ENCODE measurements at places on chromosomes 3 and 15.

DNA sequence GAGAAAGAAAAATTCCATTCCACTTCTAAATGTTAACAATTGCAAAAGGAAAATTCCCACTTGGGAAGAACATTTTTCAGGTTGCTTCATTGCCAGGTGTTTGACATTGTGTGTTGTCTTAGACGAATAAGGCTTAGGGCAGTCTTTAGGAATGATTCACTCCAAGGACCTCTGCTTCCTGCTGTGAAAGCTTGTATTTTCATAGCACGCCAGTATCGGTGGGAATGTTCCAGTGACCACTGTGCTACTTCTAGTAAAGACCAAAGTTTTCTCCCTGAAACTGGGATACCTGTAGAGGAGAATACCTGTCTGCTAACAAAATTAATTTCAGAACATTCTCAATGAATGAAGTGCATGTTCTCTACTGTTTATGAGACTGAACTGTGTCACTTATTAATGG, 64.1 kb downstream of the CDIN1 start:
- no peak for DNase-seq

DNA sequence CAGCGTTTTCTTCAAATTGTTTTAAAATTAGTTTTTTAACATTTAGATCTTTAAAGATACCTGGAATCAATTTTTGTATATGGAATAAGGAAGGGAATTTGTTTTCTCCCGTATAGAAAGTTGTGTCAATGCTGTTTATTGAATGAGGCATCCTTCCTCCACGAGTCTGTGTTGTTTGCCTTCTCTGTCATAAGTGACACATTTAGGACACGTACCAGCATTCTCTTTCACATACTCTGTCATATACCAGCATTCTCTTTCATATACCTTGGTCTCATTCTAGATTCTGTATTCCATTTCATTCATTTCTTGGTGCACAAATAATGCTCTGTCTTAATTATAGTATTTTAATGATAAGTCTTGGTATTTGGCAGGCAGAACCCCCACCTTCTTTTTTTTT, 10.3 kb downstream of the ATP11B start:
- DNase-seq: no peak

GRCh38 chr3:143358155-143358792, 238.7 kb downstream of the CHST2 start:
- no peak for DNase-seq

GRCh38 chr15:95987886-95988573, 342.5 kb upstream of the NR2F2 start:
- DNase-seq: no peak

DNA sequence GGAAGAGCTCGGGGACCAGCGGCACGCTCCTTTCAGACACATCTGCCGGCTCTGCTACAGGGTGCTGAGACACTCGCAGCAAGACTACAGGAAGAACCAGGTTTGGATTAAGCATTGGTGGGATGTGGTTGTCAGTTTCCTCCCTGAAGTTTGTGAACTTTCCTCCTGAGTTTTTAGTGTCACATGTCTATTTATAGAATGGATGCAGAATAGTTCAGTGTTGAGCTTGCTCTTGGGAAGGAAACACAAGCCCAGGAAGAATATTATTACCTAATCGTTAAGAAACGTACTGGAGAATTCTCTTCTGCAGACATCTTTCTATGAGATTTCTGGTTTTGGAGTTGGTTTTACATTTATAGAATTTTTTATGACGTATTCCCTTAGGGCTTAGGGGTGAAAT, 172.0 kb downstream of the ITPR1 start:
- no peak for DNase-seq

GRCh38 chr3:112247350-112247749, 46.7 kb downstream of the SLC9C1 start:
- DNase-seq: no peak

- no peak for DNase-seq
These were observed 603.8 kb upstream of the ADAMTS9 start for GRCh38 chr3:65291448-65292125.

DNA sequence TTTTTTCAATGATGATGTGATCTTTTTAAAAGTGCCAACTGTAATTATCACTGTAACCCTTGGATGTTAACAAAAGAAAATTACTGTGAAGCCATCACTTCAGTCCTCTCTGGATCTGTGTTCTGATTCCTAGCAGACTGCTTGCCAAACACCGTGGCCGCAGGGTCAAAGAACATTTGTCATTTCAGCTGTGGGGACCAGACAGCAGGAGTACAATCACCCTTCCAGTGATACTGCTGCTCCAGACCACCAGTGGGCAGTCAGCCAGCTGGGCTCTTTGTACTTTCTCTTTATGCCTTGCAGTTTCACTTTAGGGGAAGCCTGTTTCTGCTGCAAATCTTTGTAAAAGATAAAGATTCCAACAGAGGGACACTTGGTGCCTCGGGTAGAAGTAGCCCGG, 770.0 kb downstream of the GRM7 start:
- no peak for DNase-seq

DNA sequence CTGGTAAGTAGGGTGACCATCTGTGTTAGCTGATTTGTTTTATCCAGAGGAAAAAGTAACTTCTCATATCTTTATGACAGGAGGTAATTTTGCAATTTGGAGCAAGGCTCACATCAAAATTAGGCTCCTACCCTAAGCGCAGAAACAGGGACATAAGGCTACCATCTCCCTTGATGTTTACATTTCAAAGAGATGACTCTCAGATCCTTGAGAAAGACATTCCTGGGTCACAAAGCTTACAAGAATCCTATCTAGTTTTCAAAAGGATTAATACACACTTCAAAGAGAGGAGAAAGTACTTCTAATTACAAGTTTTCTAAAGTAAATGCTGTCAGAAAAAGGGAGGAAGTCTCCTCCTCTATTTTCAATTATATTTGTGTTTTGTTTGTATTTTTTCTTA, 7.0 kb downstream of the ZPLD1 start:
- DNase-seq: no peak

GRCh38 chr3:86973440-86973839, 17.5 kb downstream of the VGLL3 start:
- no peak for DNase-seq

DNA sequence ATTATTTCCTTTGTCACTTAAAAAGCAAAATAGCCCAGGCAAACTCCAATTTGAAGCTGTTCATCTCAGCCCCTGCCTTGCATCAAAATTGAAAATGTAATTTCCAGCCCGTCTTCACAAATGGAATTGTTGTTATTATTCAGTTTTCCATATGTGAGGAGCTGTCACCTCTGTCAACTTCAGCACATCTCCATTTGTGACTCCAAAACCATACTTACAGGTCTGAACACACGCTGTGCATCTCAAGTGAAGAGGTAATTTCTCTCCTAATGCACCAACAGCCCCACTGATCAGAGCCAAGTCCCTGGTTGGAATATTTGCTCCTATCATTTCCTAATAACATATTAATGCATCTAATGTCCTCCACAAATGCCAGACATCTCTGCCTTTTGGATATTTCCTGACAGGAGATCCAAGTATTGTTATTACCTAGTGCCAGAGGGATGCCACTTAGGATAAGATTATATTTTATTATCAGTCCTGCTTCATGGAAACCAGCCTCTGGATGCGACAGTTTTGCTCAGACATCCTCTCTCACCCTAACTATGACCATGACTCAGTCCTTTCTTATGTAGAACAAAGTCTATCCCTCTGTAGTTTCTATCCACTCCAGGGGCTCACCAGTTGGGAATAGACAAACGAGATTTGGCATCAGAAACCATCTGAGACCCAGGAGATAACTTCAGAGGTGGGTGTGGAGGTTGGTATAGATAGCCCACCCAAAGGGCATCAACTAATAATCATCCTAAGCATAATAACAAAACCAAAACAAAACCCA, 379.8 kb downstream of the VPS13C start:
- no peak for DNase-seq

- no peak for DNase-seq
These were observed 37.2 kb downstream of the CCDC54 start for GRCh38 chr3:107414325-107414964.

DNA sequence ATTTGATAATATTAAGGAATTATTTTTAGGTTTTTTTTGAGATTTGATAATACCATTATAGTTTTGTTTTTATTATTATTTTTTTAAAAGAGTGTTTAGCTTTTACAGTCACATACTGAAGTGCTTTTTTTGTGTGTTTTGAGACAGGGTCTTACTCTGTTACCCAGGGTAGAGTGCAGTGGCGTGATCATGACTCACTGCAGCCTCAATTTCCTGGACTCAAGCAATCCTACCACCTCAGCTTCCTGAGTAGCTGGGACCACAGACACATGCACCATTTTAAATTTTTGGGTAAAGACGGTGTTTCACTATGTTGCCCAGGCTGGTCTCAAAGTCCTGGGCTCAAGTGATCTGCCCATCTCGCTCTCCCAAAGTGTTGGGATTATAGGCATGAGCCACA, 73.0 kb downstream of the SUMF1 start:
- DNase-seq: no peak

DNA sequence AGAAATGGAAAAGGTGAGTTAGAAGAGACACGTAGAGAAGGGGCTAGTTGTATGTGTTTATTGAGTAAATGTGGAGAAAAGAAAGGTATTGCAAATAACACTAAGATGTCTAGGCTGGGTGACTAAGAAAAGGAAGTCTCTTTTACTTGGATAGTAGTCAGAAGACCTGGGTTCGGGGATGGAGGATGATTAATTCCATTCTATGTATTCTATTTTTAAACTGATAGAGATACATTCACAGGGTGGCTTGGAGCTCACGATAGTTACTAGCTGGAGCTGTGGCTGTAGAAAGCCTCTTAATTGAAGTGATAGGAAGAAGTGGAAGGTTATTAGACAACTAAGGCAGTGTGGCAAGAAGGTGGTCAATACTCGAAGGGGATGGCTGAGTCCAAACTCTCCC, 65.9 kb upstream of the TNIK start:
- no peak for DNase-seq

DNA sequence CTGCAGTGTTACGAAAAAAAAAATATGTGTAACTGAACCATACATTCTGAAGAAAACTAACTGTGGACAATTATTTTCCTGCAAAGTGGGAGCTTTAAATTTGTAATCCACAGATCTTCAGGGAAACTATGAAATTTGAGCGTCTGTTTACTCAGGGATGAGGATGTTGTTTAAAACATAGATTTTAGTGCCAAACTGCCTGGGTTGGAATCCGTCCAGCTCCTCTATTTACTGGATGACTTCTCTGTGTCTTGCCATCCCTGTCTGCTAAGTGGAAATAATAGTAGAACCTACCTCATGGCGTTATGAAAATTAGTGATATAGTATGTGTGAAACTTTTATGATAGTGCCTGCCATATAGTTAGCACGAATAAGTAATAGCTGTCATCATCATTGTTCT, 666.5 kb downstream of the SQOR start:
- no peak for DNase-seq

DNA sequence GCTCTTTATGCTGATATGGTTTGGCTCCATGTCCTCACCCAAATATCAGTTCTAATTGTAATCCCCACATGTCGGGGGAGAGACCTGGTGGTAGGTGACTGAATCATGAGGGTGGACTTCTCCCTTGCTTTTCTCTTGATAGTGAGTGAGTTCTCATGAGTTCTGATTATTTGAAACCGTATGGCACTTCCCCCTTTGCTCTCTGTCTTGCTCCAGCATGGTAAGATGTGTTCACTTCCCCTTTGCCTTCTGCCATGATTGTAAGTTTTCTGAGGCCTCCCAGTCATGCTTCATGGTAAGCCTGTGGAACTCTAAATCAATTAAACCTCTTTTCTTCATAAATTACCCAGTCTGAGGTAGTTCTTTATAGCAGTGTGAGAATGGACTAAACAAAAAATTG, 107.6 kb downstream of the IMPG2 start:
- no peak for DNase-seq

- DNase-seq: no peak
These were observed 2.6 kb upstream of the NFKBIZ start for GRCh38 chr3:101846709-101847108.

- no peak for DNase-seq
These were observed 97.2 kb downstream of the MESD start for GRCh38 chr15:80892414-80892813.

GRCh38 chr3:126132751-126133511, 47.5 kb downstream of the ALDH1L1 start:
- no peak for DNase-seq

- DNase-seq: no peak
These were observed 215.4 kb downstream of the ADAMTSL3 start for GRCh38 chr15:83869341-83869740.

DNA sequence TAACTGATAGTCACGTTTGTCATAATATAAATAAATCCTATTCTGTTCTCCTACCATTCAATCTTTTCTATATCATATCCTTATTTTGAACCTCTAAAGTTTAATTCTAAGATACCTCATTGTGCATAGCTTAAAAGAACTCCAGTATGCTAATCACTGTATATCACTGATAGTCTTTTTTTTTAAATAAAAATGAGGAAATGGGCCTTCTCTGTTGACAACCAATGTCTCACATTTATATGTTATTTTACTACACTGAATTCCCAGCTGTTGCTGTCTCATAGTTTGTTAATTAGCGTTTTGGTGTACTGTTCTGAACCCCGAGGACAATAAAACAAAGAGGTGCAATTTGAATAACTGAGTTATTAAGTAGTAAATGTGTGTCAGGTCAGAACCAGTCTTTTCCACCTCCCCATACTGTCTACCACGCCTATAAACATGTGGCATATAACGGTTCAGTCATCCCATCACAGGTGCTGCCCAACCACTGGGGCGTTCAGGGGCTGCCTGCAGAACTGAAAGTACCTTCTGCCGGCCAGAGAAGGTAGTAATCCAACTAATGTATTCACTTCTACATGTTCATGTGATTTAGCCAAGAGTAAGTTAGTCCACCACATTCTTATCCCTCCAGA, 14.9 kb downstream of the CBLB start:
- DNase-seq: no peak

- DNase-seq: no peak
These were observed 126.8 kb upstream of the CLSTN2 start for GRCh38 chr3:139808201-139808600.

GRCh38 chr3:27718459-27718858, 3.7 kb downstream of the EOMES start:
- no peak for DNase-seq

DNA sequence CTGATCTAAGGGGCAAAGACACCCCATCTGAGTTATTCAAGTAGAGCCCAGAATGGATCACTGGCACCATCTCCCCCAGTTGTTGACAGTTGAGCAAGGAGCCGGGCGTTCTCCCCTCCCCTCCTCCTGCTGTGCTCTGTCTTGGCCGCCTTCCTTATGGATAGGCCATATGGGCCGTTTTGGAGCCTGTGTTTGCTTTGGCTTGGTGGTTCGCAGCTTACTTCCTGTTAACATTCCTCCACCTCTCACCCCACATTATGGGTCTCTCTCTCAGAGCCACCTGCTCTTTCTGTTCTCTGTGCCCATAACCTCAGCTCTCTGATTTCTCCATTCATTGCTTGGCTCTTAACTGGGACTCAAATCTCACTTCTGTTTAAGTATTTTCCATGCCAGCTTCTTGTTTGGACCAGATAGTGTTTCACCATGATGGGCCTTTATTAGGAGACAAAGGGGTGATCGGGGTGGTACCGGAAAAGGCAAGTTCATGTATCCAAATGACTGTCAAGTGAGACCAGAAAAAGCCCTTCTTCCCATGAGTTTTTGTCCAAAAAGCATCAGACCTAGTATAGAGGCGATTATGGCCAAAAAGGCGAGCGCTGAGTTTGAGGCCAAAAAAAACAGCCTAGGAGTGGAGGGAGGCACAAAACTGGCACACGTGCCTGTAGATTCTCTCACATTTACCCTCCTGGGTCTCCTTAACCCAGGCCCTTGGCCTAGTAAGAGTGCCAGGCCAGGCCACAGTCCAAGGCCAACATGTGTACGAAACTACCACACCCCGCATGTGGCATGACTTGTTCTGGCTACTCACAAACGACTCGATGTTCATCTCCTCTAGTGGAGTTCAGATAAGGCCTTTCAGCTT, 62.6 kb downstream of the DUT start:
- DNase-seq: no peak

Data from SIG-M5 (cell line).